ENCODE measurements at places on chromosomes 6 and 20. TPM values are rescaled to one million over a fixed set of nuclear protein-coding genes. Genes with fewer than 3 reads are reported as not detected.

Gene DUSP15
- total RNA-seq: 0.38 TPM

Gene DEFB132
- total RNA-seq: 0.15 TPM

Gene PLCB4
- total RNA-seq: 0.23 TPM

Gene SASH1
- 14.0 TPM for total RNA-seq

Gene NOTCH4
- total RNA-seq: 9.6 TPM

Gene ARFGEF3
- total RNA-seq: 0.18 TPM

Gene HDDC2
- 7.7 TPM for total RNA-seq

Gene PPP1R18
- 10.6 TPM for total RNA-seq

Gene PTP4A1
- total RNA-seq: 118 TPM

Gene DZANK1
- 0.55 TPM for total RNA-seq

Gene TAP2
- 11.8 TPM for total RNA-seq

Gene RIMS1
- not detected for total RNA-seq

Gene SEMG2
- total RNA-seq: not detected

Gene AGPAT4
- total RNA-seq: 0.88 TPM

Gene SEMG1
- total RNA-seq: not detected

Gene MPIG6B
- 0.33 TPM for total RNA-seq

Gene CALHM5
- 0.20 TPM for total RNA-seq

Gene RSPH4A
- not detected for total RNA-seq

Gene PRRT1
- total RNA-seq: 0.38 TPM

Gene ZC2HC1B
- total RNA-seq: not detected

Gene TTK
- 0.28 TPM for total RNA-seq

Gene PXMP4
- 15.4 TPM for total RNA-seq

Gene HLA-DRA
- total RNA-seq: 24.4 TPM

Gene OR2H2
- not detected for total RNA-seq

Gene GGT7
- 9.9 TPM for total RNA-seq

Gene FERMT1
- total RNA-seq: 0.23 TPM

Gene HLA-DQA1
- 1.2 TPM for total RNA-seq

Gene KCNK16
- not detected for total RNA-seq

Gene NDUFAF4
- 15.9 TPM for total RNA-seq

Gene PRSS16
- total RNA-seq: 0.08 TPM

Gene FAM209B
- total RNA-seq: not detected

Gene BMP6
- total RNA-seq: 3.6 TPM

Gene SUMO4
- total RNA-seq: 1.1 TPM

Gene DNAH8
- 0.03 TPM for total RNA-seq

Gene MAP3K5
- total RNA-seq: 6.3 TPM

Gene PLA2G7
- 1.7 TPM for total RNA-seq

Gene CFAP206
- not detected for total RNA-seq

Gene CD93
- total RNA-seq: 4.8 TPM

Gene KIF25
- total RNA-seq: 0.43 TPM
